ENCODE measurements at places on chromosomes 13 and 19.

GRCh38 chr19:48398375-48399235 is 5.1 kb downstream of the GRIN2D start:
- peak; percentile 88 for DNase-seq

GRCh38 chr13:52651897-52652195 is 790 bp upstream of the SUGT1 start:
- DNase-seq = no peak

DNA sequence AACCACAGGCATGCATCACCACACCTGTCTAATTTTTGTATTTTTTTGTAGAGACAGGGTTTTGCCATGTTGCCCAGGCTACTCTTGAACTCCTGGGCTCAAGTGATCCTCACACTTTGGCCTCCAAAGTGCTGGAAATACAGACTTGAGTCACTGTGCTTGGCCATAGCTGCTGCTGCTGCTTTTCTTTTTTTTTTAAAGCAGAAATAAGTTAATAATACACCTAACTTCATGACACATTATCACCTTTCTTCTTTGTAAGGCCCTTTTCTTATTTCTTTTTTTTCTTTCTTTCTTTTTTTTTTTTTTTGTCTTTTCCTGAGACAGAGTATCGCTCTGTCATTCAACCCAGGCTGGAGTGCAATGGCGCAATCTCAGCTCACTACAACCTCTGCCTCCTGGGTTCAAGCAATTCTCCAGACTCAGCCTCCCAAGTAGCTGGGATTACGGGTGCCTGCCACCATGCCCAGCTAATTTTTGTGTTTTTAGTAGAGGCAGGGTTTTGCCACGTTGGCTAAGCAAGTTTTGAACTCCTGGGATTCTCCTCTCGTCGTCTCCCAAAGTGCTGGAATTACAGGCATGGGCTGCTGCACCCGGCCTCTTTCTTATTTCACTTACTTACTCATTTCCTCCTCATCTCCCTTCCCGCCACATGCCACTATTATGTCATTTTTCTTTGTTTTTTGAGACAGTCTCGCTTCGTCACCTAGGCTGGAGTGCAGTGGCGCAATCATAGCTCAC is 8.7 kb downstream of the SHKBP1 start:
- peak; percentile 86 for DNase-seq

GRCh38 chr13:47628666-47629065 is 372.4 kb downstream of the SUCLA2 start:
- peak; percentile 57 for DNase-seq

DNA sequence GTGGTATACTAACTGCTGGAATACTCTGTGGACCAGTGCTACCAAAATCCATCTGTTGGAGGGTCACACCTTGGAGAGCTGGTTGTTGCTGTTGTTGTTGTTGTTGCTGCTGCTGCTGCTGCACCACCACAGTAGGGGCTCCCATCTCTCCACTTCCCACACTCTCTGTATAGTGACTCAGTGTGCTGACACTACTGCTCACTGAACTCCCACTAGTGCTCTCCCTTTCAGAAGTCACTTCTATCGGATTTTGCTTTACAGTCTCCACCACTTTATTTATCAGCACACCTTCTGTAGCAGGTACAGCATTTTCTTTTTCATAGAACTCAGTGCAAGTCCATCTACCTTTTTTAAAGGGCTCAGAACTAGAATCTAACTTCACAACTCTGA is 1.7 kb downstream of the TSC22D1 start:
- DNase-seq = no peak

DNA sequence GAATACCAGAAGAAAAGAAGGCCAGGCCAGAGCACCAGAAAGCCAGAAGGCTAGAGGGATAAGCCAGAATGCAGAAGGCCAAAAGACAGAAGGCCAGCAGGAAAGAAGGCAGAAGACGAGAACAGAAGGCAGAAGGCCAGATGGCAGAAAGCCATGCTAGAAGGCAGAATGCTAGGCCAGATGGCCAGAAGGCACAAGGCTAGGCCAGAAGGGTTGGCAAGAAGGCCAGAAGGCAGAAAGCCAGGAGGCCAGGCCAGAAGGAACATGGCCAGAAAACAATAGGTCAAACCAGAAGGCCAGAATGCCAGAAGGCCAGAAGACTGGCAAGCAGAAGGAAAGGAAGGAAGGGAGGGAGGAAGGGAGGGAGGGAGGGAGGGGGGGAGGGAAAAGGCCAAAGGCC is 188.8 kb downstream of the TUBA3C start:
- DNase-seq = no peak

- peak; percentile 83 for DNase-seq
Measured at GRCh38 chr19:44657211-44657921, 13.7 kb downstream of the PVR start.

GRCh38 chr13:36370108-36370429 is 23.9 kb upstream of the SPART start:
- DNase-seq = no peak

- DNase-seq = peak; percentile 53
Measured at GRCh38 chr19:35013041-35013819, 13.1 kb downstream of the GRAMD1A start.

GRCh38 chr19:7694499-7694898 is 7.4 kb downstream of the FCER2 start:
- no peak for DNase-seq

GRCh38 chr19:19662344-19662743 is 1.1 kb downstream of the ATP13A1 start:
- DNase-seq = no peak

DNA sequence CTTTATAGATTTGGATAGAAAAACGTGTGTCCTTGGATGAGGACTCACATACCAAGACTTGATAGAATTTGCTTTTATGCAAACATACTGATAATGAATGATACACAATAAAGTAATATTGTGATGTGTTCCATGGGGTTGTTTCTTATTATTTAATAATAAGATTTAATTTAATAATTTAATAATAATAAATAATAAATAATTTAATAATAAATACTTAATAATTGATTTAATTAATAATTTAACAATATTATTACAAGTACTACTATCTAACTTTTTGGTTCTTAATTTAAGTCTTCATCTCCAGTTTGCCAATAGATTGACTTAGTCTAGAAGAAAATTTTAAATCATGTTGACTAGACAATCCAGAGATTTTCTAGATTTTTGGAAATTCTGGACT is 909.2 kb upstream of the PCDH20 start:
- no peak for DNase-seq

DNA sequence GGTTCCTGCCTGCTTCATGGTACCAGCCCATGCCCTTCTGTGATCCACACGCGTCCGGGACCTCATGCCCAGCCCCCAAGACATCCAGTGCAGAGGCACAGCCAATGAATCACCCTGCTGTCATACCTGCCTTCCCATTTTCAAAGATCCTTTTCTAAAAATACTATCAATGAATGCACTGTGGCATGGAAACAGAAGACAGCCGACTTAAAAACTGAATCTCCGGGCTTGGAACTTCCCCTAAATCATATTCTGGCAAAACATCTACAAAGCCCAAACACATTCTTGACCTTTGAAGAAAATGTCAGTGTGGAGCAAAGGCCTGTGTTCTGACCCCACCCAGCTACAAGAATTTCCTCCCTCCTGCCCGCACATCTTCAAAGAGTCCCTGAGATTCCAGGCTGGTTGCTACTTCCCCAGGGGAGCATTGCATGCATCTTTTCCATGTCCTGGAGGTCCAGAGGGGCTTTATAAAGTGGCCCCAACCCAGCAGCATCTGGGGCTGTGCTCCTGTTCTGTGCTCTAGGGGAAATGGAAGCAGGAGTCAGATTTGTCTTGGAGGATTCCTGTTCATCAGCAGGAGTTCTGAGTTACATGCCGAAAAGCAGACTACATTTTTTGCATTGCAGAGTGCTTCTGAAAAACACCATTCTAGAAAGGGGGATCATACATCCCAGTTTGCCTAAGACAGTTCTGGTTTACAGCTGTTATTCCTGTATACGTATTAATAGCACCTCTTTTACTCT is 135.2 kb downstream of the USP12 start:
- DNase-seq = peak; percentile 64

- DNase-seq = no peak
Measured at GRCh38 chr19:45069056-45069455, 7.2 kb downstream of the ZNF296 start.

GRCh38 chr13:47518530-47518929 is 482.5 kb downstream of the SUCLA2 start:
- DNase-seq = no peak

DNA sequence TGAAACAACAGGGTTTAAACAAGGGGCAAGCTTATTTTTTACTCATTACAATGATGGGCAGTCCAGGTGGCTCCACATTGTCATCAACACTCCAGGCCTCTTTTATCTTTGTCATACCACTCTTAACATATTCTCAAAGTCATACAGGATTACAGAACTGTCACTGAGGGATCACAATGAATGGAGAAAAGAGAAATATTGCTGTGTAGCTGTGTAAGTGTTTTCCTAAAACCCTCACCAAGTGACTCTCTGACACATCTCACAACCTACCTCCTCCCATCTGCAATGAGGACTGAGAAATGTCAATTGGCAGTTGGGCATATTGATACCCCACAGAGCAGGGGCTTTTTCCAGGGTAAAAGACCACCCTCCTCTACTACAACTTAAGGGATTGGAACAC is 562.1 kb downstream of the TBC1D4 start:
- DNase-seq = no peak

DNA sequence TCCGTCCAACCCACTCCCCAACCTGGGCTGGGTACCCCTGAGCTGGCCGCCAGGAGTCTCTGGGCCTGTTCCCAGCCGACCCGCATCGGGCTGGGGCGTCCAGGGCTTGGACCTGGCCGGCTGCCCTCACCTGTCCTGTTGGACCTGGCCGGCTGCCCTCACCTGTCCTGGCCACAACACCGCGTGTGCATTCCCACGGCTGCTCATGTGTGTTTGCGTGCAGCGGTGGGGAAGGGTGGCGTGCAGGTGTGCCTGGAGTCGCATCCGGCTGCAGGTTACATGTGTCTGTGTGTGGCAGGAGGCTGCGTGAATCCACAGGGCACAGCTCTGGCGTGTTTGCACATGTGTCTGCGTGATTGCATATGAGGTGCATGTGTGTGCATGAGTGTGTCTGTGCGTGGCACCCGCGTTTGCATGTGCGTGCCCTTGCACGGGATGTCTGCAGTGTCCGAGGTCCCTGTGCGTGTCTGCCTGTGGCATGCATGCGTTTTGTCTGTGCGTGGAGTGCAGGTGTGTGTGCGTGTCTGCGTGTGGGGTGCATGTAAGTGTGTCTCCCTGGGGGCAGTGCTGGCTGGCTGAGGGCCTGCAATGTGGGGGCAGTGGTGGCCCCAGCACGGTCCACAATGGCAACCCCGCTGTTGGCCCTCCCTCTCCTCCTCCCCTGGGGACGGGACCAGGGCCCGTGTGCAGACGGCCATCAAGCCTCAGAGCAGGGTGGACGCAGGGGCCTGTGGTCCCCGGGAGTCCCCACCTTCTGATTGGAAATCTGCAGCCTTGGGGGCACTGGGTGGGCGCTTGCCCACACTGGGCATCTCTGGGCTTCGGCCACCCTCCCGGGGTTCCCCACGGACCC is 3.4 kb downstream of the EFNA2 start:
- DNase-seq = no peak

- no peak for DNase-seq
Measured at GRCh38 chr19:1340681-1341469, 42.8 kb upstream of the NDUFS7 start.

DNA sequence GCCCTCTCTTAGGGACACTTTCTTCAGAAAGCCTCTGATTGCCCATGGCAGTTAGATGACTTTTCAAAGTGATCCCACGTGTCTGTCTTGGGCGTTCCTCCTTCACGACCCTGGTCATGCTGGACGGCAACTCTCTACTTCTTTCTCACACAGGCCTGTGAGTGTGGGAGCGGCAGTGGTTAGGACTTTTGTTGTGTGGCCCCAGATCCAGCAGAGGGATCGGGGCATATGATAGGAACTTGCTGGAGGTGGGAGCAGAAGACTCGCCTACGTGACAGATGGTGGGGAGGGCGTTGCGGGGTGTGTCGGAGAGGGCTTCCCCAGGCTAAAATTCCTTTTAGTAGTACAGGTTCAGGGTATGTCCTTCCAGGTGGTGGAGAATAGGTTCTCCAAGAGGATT is 289.5 kb upstream of the MAB21L1 start:
- no peak for DNase-seq

- peak; percentile 13 for DNase-seq
Measured at GRCh38 chr13:58960888-58961287, 1202.8 kb downstream of the DIAPH3 start.

- DNase-seq = peak; percentile 80
Measured at GRCh38 chr13:24459234-24459633, 53.3 kb downstream of the PARP4 start.

- no peak for DNase-seq
Measured at GRCh38 chr13:102040812-102041211, 361.0 kb downstream of the FGF14 start.

GRCh38 chr13:20828539-20829364 is 55.0 kb upstream of the EEF1AKMT1 start:
- peak; percentile 66 for DNase-seq

DNA sequence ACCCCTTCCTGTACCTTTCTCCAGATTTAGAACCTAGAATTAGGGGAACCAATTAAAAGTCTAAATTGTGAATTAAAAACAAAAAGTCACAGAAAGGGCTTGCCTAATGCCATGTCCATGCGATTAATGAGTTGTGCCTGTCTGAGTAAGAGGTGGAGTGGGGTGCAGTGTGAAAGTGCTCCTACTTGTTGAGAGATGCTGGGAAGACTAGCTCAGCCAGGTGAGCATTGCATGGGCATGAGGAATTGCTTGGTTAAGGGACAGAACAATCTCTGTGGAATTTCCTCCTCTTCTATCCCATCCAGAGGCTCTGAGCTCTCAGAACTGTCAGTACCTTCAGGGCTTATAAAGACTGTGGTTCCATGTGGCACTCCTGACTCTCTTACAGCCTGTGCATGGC is 159.0 kb upstream of the UBL3 start:
- DNase-seq = no peak

- DNase-seq = no peak
Measured at GRCh38 chr13:27928353-27928804, 8.6 kb downstream of the PDX1 start.

DNA sequence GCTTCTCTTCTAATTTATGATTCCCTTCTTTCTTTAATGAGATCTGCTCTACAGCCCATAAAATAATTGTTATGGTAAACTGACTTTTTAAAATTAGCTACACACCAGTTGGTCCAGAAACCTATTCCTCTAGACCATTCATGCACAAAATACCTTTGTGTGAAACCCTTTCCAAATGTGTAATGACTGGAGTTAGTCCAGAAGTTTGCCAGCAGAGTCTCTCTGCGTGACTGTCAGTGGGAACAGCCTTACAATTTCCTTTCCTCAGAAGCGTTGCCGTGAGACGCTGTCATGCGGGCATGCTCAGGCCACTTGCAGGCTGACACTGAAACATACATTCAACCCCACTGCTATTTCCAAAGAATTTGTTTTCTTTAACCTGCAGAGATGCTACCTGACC is 965.2 kb downstream of the PCDH9 start:
- peak; percentile 15 for DNase-seq

Data from fibroblast of skin of scalp (primary cell).